A172 (cell line): ENCODE measurements at places on chromosomes 2 and 18. TPM values are rescaled to one million over a fixed set of nuclear protein-coding genes. Genes with fewer than 3 reads are reported as not detected.

GRCh38 chr18:61851279-61851678 is 41.5 kb downstream of the RNF152 start:
- no peak for DNase-seq

HIBCH gene
- 23.0 and 25.8 TPM in 2 replicates for total RNA-seq

CHN1 gene
- total RNA-seq: 41.3 and 42.5 TPM in 2 replicates

DNA sequence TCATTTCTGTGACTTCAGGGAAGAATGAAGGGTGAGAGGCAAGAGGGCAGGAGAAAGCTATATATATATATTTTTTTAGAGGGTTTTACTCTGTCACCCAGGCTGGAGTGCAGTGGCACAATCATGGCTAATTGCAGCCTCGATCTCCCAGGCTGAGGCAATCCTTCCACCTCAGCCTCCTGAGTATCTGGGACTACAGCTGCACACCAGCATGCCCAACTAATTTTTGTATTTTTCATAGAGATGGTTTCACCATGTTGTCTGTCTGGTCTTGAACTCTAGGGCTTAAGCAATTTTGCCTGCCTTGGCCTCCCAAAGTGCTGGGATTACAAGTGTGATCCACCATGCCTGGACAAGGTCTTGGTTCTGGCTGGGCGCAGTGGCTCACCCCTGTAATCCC is 3.4 kb downstream of the ATIC start:
- DNase-seq: no peak

FER1L5 gene
- 0.10 and 0.22 TPM in 2 replicates for total RNA-seq

ALMS1 gene
- 19.3 and 23.2 TPM in 2 replicates for total RNA-seq

GRCh38 chr2:1143129-1143528 is 192.5 kb downstream of the SNTG2 start:
- DNase-seq: no peak

GALNT14 gene
- total RNA-seq: not detected in 2 replicates

VWC2L gene
- total RNA-seq: not detected in 2 replicates

KHK gene
- total RNA-seq: 8.7 and 10.3 TPM in 2 replicates

UGT1A3 gene
- not detected in 2 replicates for total RNA-seq

DNA sequence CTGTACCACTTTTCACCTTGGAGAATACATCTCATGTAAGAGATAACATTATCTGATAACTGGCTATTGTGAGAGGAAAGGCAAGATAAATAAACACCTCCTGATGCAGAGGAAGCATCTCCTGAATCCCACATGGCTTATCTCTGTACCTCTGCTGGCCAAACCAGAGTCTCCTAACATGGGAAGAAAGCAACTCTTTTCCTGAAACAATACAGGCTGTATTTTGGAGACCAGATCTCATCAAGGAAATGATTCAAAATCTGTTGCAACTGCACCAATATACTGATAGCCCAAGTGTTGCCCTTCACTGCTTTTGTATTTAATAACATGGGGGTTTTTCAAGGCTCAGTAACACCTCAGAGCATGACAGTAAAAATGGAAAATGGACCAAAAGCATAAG is 106.9 kb downstream of the MREG start:
- DNase-seq: no peak

DNA sequence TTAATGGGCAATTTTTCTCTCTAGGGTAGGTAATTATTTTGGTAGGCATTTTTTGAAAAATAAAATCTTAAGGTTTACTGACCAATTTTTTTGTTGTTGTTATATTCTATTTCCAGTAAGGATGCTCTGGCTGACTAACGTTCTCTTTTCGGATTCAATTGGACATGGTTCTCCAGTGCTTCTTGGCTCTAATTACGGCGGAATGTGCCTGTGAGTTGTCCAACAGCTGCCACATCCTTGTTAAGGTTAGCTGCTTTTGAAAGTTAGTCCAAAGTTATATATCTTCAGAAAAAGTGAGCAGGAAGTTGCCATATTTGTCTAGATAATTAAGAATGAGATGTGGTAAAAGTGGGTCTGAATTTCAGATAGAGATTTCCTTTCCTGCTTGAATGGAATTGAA is 45.8 kb upstream of the SMIM21 start:
- DNase-seq: no peak

GRCh38 chr18:58793361-58793760 is 71.3 kb upstream of the ZNF532 start:
- DNase-seq: no peak

- no peak for DNase-seq
Measured at GRCh38 chr2:118481299-118481698, 366.1 kb downstream of the EN1 start.

DNA sequence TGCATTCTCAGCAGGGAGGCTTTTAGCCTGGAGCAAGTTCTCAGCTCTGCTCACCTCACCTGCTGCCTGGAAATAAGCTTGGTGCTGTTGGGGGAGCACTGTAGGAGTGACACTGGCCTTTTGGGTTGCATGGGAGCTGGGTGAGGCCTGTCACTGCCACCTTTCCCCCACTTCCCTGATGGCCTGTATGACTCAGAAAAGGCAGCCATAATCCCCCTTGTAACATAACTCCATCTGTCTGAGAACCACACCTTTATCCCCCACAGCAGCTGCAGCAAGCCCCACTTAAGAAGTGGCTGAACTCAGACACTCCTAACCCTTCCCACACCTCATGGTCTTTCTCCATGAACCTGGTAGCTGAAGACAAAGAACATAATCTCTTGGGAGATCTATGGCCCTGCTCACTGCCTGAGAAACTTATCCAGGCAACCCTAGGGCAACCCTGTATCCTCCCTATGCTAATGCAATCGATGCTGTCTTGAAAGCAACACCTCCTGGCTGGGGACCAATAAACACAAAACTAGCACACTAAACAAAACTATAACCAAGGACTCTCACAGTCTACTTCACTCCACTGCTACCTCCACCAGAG is 258.9 kb upstream of the OSR1 start:
- peak; percentile 19 for DNase-seq

GPBAR1 gene
- not detected in 2 replicates for total RNA-seq

GRCh38 chr2:38279201-38279600 is 97.9 kb downstream of the ATL2 start:
- no peak for DNase-seq

DNA sequence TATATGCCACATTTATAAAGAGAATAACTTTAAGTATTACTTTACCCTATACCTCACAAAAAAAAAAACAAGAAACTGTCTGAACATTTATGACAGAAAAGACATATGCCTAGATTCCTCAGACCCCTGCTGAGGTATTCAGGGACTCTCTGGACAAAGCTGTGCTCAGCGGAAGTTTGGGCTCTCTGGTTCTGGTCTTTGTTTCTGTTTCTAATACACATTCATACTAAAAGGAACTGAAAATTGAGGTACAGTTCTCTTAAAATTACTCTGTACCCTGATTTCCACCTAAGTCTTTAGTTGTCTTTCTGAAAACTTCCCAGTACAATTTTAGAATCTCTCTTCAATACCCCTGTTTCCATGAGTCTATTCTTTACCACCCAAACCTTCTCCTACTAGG is 160.3 kb downstream of the IKZF2 start:
- no peak for DNase-seq

ARHGAP15 gene
- not detected in 2 replicates for total RNA-seq

GRCh38 chr2:64045938-64046337 is 26.7 kb upstream of the VPS54 start:
- DNase-seq: no peak

DNA sequence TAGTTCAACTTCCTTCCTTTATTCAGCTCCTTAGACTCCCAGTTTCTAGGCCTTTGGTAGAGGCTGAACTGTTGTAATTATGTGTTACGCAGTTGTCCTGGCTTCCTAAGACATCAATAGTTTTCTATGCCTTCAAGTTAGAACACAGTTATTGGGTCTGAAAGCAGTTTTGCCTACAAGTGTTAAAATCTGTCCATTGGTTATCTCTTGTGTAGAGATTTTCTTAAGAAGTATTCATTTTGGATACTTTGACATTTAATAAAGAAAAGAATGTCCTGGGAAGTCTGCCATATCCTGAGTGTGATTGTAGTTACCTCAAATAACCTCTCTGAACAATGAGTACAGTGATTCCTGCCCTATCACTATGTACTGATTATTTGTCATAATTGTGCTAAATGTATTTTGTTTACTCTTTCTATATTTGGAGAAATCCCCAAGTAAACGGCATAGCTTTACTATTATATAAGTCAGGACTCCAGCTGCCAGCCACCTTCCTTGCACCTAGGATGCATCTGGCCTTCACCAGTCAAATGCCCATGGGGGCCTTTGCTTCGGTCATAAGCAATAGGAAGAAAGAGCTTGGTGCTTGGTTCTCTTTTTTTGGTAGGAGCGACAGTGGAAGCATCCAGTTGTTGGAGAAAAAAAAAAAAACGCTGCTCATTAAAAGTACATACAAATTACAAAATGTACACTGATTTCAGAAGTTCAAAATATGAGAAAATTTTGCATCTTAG is 449.5 kb upstream of the PKDCC start:
- DNase-seq: peak; percentile 11

GRCh38 chr2:128702616-128703015 is 383.9 kb upstream of the HS6ST1 start:
- no peak for DNase-seq

TLX2 gene
- total RNA-seq: 0.90 and 1.7 TPM in 2 replicates

WNT10A gene
- 0.36 and 1.5 TPM in 2 replicates for total RNA-seq

DNA sequence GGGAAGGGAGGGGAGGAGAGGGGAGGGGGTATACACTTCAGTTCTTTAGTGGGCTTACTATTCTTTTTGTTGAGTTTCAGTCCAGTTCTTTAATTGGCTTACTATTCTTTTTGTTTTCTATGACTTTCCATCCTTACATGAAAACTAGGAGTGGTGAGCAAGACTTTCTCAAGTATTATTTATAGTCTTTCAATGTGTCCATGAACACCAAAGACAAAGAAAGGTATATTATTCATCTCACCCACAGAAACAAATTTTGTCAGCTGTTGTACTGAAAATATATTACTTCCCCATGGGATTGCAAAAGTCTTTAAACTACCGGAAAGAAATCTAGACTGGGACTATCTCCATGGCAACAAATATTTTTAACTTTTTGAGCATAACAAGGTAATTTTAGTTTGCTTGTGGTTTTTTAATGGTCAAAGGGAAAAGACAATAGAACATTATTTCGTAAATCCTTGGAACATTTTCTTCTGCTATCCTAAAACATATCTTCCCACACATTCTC is 17.6 kb downstream of the ADAM17 start:
- peak; percentile 59 for DNase-seq

GRCh38 chr2:143469323-143469722 is 340.1 kb downstream of the ARHGAP15 start:
- DNase-seq: no peak

GRCh38 chr2:110877031-110877827 is 144.9 kb downstream of the ACOXL start:
- DNase-seq: no peak

THAP4 gene
- total RNA-seq: 80.6 and 85.7 TPM in 2 replicates

CFAP65 gene
- 0.26 and 0.55 TPM in 2 replicates for total RNA-seq

GRCh38 chr18:10743766-10744165 is 217.9 kb downstream of the NAPG start:
- DNase-seq: no peak

RDH14 gene
- 41.4 and 41.5 TPM in 2 replicates for total RNA-seq

DNA sequence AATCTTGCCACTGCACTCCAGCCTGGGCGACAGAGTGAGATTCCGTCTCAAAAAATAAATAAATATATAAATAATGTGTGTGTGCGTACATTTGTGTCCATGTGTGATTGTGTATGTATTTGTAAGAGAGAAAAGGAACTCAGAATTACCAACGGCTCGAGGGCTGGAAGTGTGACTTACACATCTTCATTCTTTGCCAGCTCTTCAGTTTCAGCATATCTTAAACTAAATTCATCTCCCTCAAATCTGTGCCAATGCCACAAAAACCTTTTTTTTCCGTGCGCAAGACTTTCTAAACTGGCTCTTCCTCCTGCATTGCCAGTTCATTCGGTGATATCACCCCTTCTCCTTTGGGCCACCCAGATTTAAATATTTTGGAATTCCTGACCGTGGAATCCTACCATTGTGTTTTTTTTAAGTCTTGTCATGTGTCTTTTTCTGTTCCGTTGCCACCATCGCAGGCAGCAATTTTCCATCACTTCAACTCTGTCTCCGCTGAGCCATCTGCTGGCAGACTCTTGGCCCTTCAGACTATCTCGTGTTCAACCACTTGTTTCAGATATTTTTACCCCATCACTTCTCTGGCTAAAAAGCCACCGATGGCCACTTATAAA is 77.0 kb upstream of the ZNF532 start:
- no peak for DNase-seq

GRCh38 chr2:133756833-133757232 is 188.6 kb upstream of the NCKAP5 start:
- no peak for DNase-seq

DNA sequence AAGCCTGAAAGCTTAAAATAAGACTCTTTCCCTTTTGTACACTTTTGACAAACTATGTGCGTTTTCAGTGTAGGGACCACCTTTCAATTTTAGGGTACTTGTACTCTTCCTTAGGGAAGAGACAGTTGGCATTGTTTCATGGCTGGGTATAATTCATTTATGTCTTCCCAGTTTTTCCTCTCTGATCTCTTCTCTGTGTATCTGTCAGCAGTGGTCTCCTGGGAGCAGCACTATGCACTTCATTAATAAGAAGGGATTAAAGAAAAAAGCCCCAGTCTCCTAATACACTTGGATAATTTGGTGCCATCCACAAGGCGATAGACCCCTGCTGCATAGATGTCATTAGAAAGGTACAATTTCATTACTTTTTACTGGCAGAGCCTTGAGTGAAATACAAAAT is 12.1 kb downstream of the AQP4 start:
- no peak for DNase-seq

FSHR gene
- total RNA-seq: not detected in 2 replicates

DNA sequence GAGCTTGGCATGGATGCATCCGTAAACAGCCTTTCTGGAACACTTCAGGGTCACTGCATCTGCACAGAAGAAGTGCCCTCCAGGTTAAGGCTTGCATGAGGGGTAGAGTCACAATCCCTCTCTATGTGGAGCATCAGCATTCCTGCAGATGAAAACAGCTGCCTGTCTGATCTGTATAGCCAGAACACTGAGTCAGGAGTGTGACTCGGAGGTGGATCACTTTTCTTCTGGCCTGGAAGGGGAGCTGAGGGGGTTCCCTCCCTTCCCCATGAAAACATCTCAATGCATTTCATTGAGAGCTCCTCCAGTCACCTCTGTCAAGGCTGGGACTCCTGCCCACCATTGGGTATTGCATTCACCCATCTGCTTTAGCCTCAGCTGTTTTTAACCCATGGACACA is 72.5 kb upstream of the SERPINE2 start:
- peak; percentile 19 for DNase-seq

DNA sequence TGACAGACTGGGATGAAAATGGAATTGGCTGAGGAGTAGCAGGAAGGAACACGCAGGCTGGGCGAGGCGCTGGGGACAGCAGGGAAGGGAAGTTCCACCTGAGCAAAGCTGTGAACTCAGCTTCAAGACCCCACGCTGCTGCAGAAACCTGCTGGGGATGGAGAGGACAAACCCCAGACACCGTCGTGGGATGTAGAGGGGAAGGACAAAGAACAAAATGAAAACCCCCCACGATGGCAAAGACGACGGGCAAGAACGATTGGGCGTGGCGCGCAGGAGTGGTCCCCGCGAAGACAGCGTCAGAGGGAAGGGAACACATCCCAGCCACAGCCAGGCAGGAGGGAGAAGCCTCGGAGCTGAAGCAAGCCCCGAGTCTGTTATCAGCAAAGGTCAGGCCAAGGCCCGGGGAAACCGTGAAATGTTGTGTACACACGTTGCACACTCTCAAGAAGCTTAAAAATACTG is 222.9 kb downstream of the NDUFA10 start:
- DNase-seq: no peak
